ENCODE measurements at places on chromosomes 12 and 14.
A peak's percentile ranks its signal among the peaks of the same experiment; 100 is the strongest.

- DNase-seq = no peak
Observed at GRCh38 chr14:91778217-91778616, 46.3 kb upstream of the CATSPERB start.

DNA sequence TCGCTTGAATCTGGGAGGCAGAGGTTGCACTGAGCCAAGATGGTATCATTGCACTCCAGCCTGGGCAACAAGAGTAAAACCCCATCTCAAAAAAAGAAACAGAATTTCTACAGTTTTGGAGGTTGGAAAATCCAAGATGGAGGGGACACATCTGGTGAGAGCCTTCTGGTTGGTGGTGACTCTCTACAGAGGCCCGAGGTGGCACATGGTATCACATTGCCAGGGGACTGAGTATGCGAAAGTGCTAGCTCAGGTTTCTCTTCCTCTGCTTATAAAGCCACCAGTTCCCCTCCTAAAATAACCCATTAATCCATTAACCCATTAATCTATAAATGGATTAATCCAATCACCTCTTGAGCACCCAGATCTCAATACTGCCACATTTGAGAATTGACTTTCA lies 70.8 kb upstream of the DACT1 start:
- no peak for DNase-seq

DNA sequence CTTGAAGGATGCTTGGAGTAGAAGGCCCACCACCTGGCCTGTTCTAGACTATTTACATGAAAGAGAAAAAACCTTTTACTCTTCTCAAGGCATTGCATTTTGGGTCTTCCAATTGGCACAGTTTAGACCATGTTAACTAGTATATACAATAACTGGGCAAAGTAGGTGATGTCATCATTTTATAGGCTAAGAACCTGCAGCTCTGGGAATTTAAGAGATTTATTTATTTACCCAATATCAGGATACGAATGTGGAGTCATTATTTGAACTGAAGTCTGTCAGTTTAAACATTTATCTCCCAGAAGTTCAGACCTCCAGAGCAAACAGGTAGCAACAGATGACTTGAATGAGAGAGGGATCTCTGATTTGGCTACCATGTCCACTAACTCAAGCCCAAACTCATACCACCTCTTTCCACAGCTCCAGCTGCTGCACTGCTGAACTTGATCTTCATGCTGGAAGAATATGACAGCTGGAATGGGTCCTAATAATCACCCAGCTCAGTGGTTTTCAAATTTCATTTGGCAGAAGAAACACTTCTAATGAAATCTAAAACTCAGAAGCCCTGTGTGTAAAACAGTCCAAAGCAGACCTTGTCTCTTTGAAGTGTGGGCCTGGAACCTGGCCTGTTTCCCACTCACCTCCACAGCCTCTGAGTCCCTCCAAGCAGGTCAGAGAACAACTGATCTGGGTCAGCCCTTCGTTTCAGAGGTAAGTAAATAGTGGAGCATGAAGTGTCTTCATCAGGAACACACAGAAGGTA lies 179.2 kb downstream of the EMP1 start:
- no peak for DNase-seq

DNA sequence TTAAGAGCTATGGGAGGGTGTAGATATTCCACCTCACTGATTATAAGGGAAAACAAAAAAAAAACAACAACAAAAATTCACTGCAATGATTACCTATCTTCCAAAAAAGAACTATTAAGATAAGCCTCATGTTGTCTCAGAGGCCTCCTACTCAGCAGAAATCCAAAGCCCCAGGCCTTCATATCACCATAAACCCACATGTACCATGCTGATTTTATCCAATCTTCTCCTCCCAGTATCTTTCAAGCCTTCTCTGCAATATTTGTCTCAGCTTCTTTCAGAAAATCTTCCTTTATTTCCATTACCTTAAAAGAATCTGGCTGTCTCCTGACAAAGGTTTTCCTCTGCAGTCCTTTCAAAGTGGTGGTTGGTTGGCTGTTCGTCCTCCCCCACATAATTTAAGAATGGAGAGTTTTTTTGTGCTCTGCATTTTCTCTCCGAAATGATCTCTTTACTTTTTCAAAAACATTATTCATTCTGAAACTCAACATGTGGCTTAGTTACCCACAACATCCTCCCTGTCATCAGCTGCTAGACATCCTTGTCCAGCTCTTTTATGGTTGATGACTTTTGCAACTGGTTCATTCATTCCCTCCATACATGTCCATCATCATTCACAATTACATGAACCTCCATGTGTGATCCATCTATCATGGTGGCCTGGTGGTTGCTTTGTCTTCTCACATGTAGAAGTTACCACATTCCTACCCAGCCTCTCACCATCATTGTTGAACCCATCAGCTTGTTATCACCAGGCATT lies 2.9 kb upstream of the EPYC start:
- no peak for DNase-seq

- no peak for DNase-seq
Observed at GRCh38 chr14:91138511-91139359, 24.9 kb downstream of the DGLUCY start.

GRCh38 chr14:81473456-81474147 lies 60.1 kb downstream of the SEL1L start:
- DNase-seq = no peak

- no peak for DNase-seq
Observed at GRCh38 chr12:79871621-79872020, 63.3 kb downstream of the PPP1R12A start.

DNA sequence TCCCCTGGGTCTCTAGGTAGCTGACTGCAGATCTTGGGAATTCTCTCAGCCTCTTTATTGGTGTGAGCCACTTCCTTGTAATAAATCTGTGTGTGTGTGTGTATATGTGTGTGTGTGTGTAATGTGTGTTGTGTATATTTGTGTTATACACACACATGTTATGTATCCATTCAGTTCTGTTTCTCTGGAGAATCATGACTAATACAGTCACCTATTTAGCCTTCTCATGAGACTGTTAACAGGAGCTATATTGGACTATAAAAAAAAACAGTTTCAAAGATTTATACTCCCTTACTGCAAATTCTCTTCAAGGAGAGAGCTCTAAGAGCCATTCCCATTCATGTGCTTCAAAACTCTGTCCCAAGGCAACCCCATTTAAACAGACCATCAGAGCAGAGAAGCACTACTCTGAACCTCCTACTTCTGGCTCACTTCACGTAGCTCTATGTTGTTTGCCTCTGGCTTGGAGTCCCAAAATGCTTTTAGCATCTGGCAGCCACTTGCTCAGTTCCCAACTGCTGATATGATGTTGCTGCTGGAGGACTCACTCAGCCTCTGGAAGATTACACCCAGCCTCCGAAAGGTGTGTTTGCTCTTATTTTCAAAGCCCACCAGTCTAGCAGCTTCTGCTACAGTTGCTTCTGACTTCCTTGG lies 48.7 kb upstream of the KITLG start:
- DNase-seq = no peak

DNA sequence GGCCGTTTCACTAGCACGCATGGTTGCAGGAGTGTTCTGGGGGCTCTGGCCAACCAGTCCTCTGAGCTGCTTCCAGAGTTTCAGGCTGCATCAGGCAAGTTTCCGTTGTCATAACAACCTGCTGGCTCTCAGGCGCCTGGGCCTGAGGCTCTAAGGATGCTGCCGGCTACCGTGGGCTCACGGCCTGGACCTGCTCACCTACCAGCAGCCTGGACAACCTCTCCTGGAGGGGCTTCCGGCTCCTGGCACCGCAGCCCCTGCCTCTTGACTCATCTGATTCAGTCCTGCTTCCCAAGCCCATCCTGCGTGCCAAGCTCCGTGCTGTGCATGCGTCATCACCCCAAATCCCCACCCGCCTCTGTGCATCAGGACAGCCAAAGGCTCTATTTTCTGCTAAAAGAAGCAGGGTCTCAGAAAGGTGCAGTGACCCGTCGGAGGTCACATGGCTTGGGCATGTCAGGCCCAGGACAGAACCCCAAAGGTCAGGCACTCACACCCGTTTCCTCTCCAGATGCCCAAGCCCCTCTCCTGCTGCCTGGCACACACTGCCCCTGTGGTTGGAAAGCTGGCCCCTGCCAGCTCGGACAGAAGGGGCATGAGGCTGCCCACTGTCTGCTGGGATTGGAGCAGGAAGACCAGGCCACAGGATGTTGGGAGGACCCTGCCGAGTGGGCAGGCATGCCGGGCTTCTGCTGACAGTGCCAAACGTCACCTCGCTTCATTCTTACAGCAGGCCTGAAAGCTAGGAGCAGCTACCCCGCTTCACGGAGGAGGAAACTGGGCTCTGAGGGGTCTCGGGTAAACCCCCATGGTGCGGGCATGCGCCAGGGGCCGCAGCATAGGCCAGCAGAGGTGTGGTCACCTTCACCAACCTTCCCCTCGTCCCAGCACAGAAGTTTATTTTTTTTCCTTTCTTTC lies 5.7 kb downstream of the BEGAIN start:
- peak; percentile 70 for DNase-seq

- no peak for DNase-seq
Observed at GRCh38 chr14:80663541-80663940, 278.0 kb downstream of the CEP128 start.

- no peak for DNase-seq
Observed at GRCh38 chr14:38605193-38606114, 349.6 kb upstream of the CLEC14A start.

GRCh38 chr12:70721656-70722357 lies 84.6 kb upstream of the PTPRB start:
- DNase-seq = no peak

GRCh38 chr12:5114436-5114835 lies 70.8 kb downstream of the KCNA5 start:
- no peak for DNase-seq
